ENCODE measurements at places on chromosomes 16 and 17. TPM values are rescaled to one million over a fixed set of nuclear protein-coding genes. Genes with fewer than 3 reads are reported as not detected.

Gene WNT9B
- total RNA-seq, result not detected

Gene RUNDC3A
- total RNA-seq, result 0.57 TPM

Gene TEX14
- 0.11 TPM for total RNA-seq

Gene FNDC8
- not detected for total RNA-seq

Gene C16orf92
- total RNA-seq, result not detected

Gene CCL7
- 0.12 TPM for total RNA-seq

Gene ABCC11
- 0.16 TPM for total RNA-seq

Gene ITGA2B
- total RNA-seq, result 1.7 TPM

Gene CNTNAP1
- 7.4 TPM for total RNA-seq

Gene RPRML
- 1.0 TPM for total RNA-seq

Gene CD300E
- not detected for total RNA-seq

Gene MAF
- 0.13 TPM for total RNA-seq

Gene MYH2
- total RNA-seq, result not detected

Gene TCAP
- total RNA-seq, result 1.4 TPM

Gene TAT
- 0.02 TPM for total RNA-seq

Gene HCFC1R1
- 252 TPM for total RNA-seq

Gene ZG16
- not detected for total RNA-seq

Gene RPL27
- 2,812 TPM for total RNA-seq

Gene LDHD
- total RNA-seq, result 0.74 TPM

Gene SOX9
- total RNA-seq, result 10.8 TPM

Gene TRIM47
- total RNA-seq, result 187 TPM

Gene KRTAP1-1
- total RNA-seq, result not detected

Gene YWHAE
- 530 TPM for total RNA-seq

Gene GNGT2
- 0.63 TPM for total RNA-seq

Gene KCNAB3
- total RNA-seq, result 3.1 TPM

Gene CCL3
- total RNA-seq, result not detected

Gene CCL1
- total RNA-seq, result not detected

Gene TXNDC17
- 437 TPM for total RNA-seq

Gene PRSS8
- total RNA-seq, result 0.57 TPM

Gene KCNG4
- not detected for total RNA-seq

Gene HEATR3
- total RNA-seq, result 13.9 TPM

Gene AOC3
- total RNA-seq, result 1.1 TPM

Gene PRSS21
- total RNA-seq, result not detected

Gene CTRB1
- not detected for total RNA-seq

Gene PFAS
- 53.4 TPM for total RNA-seq

Gene SSTR5
- 0.37 TPM for total RNA-seq

Gene CPHXL2
- total RNA-seq, result not detected

Gene COX11
- 87.1 TPM for total RNA-seq

Gene SPIRE2
- 7.9 TPM for total RNA-seq

Gene RPL19
- total RNA-seq, result 3,739 TPM

Gene DHRS7C
- not detected for total RNA-seq

Gene STARD3
- total RNA-seq, result 62.1 TPM

Gene TMC6
- 13.1 TPM for total RNA-seq

Gene DHX40
- 42.4 TPM for total RNA-seq

Data from A549 treated with CORT108297 at 1 μM for 4 hours (cell line).